Naive B cell (primary cell): ENCODE measurements at places on chromosomes 2 and 18.

DNA sequence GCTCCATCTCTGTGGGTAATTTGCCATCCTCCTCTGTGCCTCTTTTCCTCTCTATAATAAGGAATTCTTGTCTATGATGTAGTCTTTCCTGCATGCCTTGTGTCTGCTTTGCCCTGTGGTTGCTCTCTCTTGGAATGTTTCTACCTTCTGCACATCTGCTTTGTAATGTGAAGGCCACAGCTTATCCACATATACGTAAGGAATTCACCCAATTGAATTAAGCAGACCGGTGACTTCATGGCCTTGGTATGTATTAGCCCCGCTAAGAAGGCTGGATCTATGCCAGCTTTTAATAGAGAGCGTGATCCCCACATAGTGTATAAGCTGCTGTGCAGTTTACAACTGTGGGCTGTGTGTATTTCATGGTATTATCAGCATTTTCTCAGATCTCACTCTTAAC is 274.7 kb downstream of the RNF144A start:
- no peak for DNase-seq

GRCh38 chr2:107242811-107243210 is 356.8 kb upstream of the ST6GAL2 start:
- no peak for DNase-seq

- no peak for DNase-seq
These were observed 215.0 kb upstream of the SP5 start for GRCh38 chr2:170500104-170500503.

- DNase-seq = no peak
These were observed 7.9 kb downstream of the SF3B1 start for GRCh38 chr2:197426723-197427603.

GRCh38 chr2:237154082-237154638 is 68.5 kb downstream of the COPS8 start:
- DNase-seq = peak; percentile 12
